ENCODE measurements at places on chromosomes 1 and 21. TPM values are rescaled to one million over a fixed set of nuclear protein-coding genes. Genes with fewer than 3 reads are reported as not detected.

Gene GPR37L1
- not detected for total RNA-seq

Gene MATN1
- total RNA-seq: not detected

Gene CFH
- 5.5 TPM for total RNA-seq

Gene FAM72C
- 5.9 TPM for total RNA-seq

Gene KRTAP11-1
- not detected for total RNA-seq

Gene CRYZ
- 61.5 TPM for total RNA-seq

Gene ANKRD65
- 5.8 TPM for total RNA-seq

Gene AADACL4
- total RNA-seq: not detected

Gene MEX3A
- 1.8 TPM for total RNA-seq

Gene C1orf116
- total RNA-seq: 67.3 TPM

Gene GPR25
- not detected for total RNA-seq

Gene ARHGEF2
- total RNA-seq: 66.1 TPM

Gene TP53BP2
- 12.9 TPM for total RNA-seq

Gene APH1A
- 131 TPM for total RNA-seq

Gene GJA8
- total RNA-seq: not detected

Gene F13B
- not detected for total RNA-seq

Gene CGN
- 0.19 TPM for total RNA-seq

Gene IL23R
- total RNA-seq: not detected

Gene SLC1A7
- not detected for total RNA-seq

Gene DNAJC6
- total RNA-seq: 0.62 TPM

Gene CCDC17
- total RNA-seq: 0.23 TPM

Gene TSPEAR
- total RNA-seq: not detected

Gene C1QA
- total RNA-seq: not detected

Gene S100A7A
- not detected for total RNA-seq

Gene IFNGR2
- 182 TPM for total RNA-seq

Gene PLA2G2C
- not detected for total RNA-seq

Measured in hair follicular keratinocyte (primary cell).